Glutamatergic neuron (in vitro differentiated cells): ENCODE measurements at places on chromosomes 3 and 15.

DNA sequence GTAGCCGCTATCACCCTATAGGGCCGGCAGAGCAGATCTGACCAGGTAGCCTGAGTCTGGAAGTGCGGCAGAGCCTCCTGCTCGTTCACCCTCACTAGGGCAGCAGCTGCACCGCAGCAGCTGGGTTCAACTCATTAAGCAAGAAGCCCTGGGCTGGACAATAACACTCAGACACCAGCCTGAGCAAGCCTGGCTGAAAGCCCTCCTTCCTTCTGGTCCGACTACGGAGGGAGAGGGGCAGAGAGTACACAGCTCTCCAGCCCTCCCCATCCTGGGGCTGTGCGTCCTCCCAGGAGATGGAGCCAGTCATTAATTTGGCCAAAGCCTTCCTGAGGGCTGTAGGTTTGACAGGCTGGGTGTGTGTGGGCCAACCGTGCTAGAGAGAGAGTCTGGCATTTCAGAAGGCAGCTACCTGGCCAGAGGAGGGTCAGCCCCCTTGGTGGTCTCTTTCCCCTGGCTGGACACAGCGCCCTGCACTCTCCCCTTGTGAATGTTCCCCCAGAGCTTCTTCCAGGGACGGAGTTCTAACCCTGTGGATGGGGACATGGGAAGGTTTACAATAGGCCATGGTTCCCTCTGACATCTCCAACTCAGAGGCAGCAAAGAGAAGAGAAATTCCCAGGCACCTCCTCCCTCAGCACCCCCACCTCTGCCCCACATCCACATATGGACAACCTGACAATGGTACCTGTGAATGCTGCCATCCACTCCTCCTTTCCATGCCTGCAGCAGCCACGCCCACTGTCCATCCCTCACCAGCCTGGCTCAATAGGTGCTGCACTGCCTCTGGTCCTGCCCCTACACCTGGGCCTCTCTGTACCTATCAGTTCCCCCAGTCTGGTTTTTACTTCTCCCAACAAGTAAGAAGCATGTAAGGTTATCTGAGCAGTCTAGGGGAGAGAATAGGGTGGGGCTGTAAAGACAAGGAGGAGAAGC, 6.5 kb downstream of the CHRNB4 start:
- DNase-seq, result peak; percentile 66
- H3K4me3 ChIP-seq, result no peak overlapping the region
- H3K27me3 ChIP-seq, result peaks cover 16% of the 10 kb centered on the region
- peak overlapping the region; percentile 68 for H3K27ac ChIP-seq
- H3K36me3 ChIP-seq, result peaks cover 36% of the 10 kb centered on the region

DNA sequence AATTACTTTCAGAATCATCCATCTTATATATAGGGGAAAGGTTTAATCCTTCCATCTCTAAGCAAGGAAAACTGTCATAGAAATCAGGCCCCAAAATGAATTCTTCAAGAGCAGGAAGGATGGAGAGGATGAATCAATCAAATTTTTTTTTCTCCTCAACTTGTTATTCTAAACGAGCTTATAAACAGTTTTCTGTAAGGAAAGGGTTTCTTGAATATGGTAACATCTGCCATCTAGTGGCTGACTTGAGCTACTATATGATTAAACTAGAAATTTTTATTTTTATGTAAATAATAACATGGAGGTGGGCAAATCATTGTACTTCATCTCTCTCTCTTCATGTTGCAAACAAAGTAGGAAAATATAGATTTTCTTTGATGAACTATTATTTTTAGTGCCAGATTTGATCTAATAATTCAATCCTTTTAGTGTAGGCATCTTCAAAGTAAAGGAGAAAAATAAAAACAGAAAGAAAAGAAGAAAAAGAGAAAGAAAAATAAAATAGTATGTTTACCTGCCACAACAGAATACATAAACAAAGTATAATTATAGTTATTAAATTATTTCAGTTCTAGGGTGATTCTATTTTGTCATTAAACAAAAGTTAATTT, 146.6 kb downstream of the SERPINI1 start:
- no peak overlapping the region for H3K4me3 ChIP-seq
- H3K27me3 ChIP-seq, result no peaks in the 10 kb centered on the region
- no peak overlapping the region for H3K27ac ChIP-seq
- DNase-seq, result no peak
- H3K36me3 ChIP-seq, result no peaks in the 10 kb centered on the region

DNA sequence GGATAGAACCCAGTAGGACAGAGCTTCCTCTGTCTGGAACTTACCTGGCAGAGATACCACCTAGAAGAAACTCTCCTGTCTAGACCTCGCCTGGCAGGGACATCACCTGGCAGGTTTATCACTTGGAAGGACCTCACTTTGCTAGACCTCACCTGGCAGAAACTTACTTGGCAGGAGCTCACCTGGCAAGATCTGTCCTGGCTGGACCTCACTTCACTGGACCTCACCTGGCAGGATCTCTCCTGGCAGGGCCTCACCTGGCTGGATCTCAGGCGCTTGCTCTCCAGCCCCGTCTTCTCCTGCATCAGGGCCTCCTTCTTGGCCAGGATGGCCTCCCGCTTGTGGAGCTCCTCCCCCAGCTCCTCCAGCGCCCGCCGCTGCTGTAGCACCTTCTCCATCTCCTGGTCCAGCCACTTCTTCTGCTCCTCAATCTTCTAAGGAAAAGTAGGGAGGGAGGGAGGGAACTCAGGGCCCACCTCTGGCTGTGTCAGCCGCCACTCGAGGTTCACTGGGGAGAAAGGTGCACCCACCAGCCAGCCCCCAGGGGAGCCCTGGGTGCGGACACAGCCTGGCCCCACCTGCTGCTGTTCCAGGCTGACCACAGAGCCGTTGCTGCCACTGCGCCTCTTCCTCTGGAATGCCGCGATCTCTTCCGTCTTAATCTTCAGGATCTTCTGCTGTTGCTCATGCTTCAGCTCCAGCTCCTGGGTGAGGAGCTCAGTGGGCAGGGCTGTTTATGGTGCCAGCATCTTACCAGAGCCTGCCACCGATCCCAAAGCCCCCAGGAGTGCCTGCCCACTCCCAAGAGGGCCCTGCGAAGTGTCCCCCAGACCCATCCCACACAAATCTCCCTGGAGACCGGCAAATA, 22.5 kb downstream of the KIF7 start:
- no peak overlapping the region for H3K4me3 ChIP-seq
- no peak overlapping the region for H3K27ac ChIP-seq
- H3K27me3 ChIP-seq, result peaks cover 4% of the 10 kb centered on the region
- H3K4me1 ChIP-seq, result no peaks in the 10 kb centered on the region

DNA sequence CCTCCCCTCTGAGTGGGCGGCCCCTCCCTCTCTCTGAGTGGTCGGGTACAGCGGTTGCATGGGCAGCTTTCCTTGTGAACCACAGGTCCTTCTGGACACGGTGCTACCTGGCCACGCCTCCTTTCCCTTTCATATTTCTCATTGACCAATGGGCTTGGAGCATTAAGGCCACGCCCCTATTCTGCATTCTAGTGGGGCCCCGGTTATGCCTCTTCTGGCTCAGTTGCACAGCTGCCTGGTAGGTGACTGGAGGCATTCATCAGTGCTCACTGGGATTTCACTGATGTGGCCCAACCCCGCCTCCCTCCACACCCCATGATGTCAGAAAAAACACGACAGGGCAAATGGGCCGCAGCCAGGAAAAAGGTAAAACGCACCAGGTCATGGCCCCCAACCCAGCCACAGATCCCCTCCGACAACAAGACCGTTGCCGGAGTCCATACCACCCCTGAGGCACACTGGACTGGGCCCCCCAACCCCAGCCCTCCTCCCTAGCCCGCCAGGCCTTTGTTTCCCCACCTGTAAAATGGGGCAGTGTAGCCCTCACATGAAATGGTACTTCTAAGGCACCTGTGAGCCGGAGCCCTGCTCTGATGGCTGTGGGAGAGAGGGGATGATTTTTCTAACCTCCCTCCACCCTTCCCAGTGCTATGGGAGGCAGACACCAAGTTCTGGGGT, 26.3 kb downstream of the NGRN start:
- H3K4me1 ChIP-seq, result peaks cover 2% of the 10 kb centered on the region
- H3K36me3 ChIP-seq, result no peaks in the 10 kb centered on the region
- H3K4me3 ChIP-seq, result no peak overlapping the region
- H3K27me3 ChIP-seq, result peaks cover 7% of the 10 kb centered on the region
- H3K27ac ChIP-seq, result no peak overlapping the region
- DNase-seq, result no peak

DNA sequence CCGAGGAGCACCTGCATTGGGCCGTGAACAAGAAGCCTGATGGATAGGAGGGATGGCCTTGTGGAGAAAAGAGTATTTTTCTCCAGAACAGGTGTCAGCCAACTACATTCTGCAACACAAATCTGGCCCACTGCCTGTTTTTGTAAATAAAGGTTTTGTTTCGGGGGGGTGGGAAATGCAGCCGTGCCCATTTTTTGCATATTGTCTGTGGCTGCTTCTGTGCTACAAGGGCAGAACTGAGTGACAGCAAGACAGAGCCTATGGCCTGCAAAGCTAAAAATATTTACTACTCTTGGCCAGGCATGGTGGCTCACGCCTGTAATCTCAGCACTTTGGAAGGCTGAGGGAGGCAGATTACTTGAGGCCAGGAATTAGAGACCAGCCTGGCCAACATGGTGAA, 95.9 kb upstream of the AKAP13 start:
- no peaks in the 10 kb centered on the region for H3K4me1 ChIP-seq
- peaks cover 2% of the 10 kb centered on the region for H3K27me3 ChIP-seq
- H3K36me3 ChIP-seq, result no peaks in the 10 kb centered on the region
- DNase-seq, result no peak
- no peak overlapping the region for H3K4me3 ChIP-seq
- H3K27ac ChIP-seq, result no peak overlapping the region

DNA sequence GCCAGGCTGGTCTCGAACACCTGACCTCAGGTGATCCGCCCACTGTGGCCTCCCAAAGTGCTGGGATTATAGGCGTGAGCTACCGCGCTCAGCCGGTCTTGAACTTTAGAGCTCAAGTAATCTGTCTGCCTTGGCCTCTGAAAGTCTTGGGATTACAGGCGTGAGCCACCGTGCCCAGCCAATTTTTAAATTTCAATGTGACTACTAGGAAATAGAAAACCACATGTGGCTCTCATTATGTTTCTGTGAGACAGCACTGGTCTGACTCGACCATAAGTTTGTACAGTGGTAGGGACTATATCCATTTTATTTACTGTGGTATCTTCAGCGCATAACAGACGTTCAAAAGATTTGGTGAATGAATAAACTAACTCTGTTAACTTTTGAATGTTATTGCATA, 9.1 kb downstream of the ZFAND6 start:
- no peak overlapping the region for H3K4me3 ChIP-seq
- H3K36me3 ChIP-seq, result no peaks in the 10 kb centered on the region
- DNase-seq, result no peak
- peaks cover 7% of the 10 kb centered on the region for H3K4me1 ChIP-seq

GRCh38 chr15:69812861-69813261, 284.9 kb downstream of the TLE3 start:
- no peaks in the 10 kb centered on the region for H3K36me3 ChIP-seq
- H3K4me1 ChIP-seq, result peaks cover 11% of the 10 kb centered on the region
- H3K4me3 ChIP-seq, result no peak overlapping the region
- peaks cover 9% of the 10 kb centered on the region for H3K27me3 ChIP-seq

- no peaks in the 10 kb centered on the region for H3K4me1 ChIP-seq
- no peak for DNase-seq
- no peaks in the 10 kb centered on the region for H3K27me3 ChIP-seq
- H3K27ac ChIP-seq, result no peak overlapping the region
These were observed 13.0 kb upstream of the HDC start for GRCh38 chr15:50278496-50278895.

DNA sequence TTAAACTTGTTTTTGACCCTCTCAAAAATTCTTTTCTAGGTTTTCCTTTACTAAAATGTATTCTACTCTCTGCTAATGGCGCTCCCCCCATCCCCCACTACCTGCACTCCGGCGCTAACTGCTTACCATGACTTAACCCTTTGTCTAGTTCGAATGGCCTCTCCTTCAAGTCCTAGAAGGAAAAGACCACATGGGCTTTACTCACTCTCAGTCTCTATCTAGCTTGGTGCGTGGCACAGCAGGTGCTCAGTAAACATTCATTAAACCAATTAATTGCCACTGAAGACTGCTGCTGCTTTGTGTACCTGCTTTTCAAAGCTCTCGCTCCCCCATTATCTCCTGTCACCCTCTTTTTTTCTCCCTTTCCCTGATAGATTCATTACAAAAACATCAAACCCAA, 457.7 kb upstream of the THRB start:
- H3K27ac ChIP-seq, result no peak overlapping the region

GRCh38 chr3:156151824-156152428, 31.5 kb downstream of the KCNAB1 start:
- no peak overlapping the region for H3K4me3 ChIP-seq
- peak overlapping the region; percentile 44 for H3K27ac ChIP-seq
- H3K4me1 ChIP-seq, result peaks cover 6% of the 10 kb centered on the region
- peaks cover 6% of the 10 kb centered on the region for H3K36me3 ChIP-seq

- no peak overlapping the region for H3K4me3 ChIP-seq
These were observed 391.0 kb downstream of the MECOM start for GRCh38 chr3:169272532-169272931.

GRCh38 chr15:40508216-40508615, 37.4 kb downstream of the CHST14 start:
- peaks cover 6% of the 10 kb centered on the region for H3K4me1 ChIP-seq
- H3K36me3 ChIP-seq, result no peaks in the 10 kb centered on the region
- peaks cover 9% of the 10 kb centered on the region for H3K27me3 ChIP-seq
- no peak overlapping the region for H3K27ac ChIP-seq
- DNase-seq, result no peak

DNA sequence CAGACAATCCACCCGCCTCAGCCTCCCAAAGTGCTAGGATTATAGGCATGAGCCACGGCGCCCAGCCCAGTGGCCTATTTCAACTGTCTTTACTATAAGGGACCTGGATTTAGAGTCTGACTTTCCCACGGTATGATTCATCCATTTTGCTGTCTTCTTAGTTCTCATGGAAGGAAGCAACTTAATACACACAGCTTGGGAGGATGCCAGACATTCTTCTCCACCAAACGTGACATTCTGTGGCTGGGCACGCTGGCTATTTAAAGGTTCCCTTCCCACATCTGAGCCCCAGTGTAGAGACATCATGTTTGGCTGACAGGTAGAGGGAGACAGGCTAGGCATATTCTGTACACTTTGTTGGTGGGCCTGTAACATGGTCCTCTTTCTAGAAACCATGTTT, 26.2 kb downstream of the FAM43A start:
- H3K4me1 ChIP-seq, result peaks cover 19% of the 10 kb centered on the region
- peaks cover 3% of the 10 kb centered on the region for H3K36me3 ChIP-seq
- peaks cover 3% of the 10 kb centered on the region for H3K27me3 ChIP-seq
- no peak for DNase-seq

- peaks cover 12% of the 10 kb centered on the region for H3K36me3 ChIP-seq
- H3K4me1 ChIP-seq, result peaks cover 10% of the 10 kb centered on the region
- peaks cover 6% of the 10 kb centered on the region for H3K27me3 ChIP-seq
- H3K27ac ChIP-seq, result no peak overlapping the region
- H3K4me3 ChIP-seq, result no peak overlapping the region
- no peak for DNase-seq
These were observed 236.9 kb downstream of the XXYLT1 start for GRCh38 chr3:195034101-195034500.

GRCh38 chr3:127720985-127721935, 48.5 kb downstream of the ABTB1 start:
- H3K4me3 ChIP-seq, result no peak overlapping the region
- H3K27me3 ChIP-seq, result peaks cover 9% of the 10 kb centered on the region
- H3K27ac ChIP-seq, result no peak overlapping the region
- peak; percentile 4 for DNase-seq
